Fibroblast of skin of scalp (primary cell): ENCODE measurements at places on chromosomes 5 and 9.

DNA sequence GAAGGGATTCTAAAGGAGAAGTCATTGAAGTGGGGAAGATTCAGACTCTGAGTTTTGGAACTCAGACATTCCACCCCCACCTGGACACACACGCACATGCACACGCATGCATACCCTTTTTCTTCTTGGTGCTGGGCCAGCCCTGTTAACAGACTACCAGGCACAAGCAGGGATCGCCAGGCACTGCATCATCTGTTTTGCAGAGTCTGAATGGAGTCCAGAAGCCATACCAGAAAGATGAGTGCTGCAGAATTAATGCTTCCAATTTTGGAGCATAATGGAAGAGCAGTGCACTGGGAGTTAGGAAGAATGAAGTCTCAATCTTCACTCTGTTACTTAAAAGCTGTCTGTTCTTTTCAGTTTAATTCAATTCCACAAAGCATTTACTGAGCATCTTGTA, 95.5 kb downstream of the PDE8B start:
- peak; percentile 52 for DNase-seq

GRCh38 chr9:80378669-80379293, 807.0 kb downstream of the TLE4 start:
- no peak for DNase-seq

GRCh38 chr5:116395631-116396203, 178.9 kb downstream of the SEMA6A start:
- no peak for DNase-seq

DNA sequence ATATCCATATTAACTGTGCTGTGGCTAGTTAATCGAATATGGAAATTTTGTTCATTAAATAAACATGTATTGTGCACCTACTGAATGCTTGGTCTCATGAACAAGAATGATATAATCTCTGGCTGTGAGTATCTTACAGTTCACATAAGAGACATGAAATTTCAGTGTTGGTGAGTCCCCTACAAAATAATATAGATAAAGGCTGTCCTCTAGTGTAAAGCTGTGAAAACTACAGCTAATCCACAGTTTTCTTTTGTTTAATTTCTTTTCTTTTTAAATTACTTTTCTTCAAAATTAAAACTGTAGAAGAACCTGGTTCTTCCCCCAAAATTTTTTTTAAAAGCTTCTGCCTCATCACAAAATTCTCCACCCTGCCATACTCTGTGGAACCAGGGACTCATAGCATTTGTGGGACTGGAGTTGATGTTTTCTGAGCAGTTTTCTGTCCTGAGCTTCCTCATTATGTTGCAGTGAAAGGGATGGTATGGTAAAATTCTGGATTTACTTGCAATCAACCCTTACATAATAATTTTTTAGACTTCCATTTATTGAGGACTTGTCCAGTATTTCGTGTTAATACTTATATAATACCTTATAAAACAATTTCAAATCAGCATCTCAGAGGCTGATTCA, 135.0 kb downstream of the STK32A start:
- DNase-seq = peak; percentile 12

DNA sequence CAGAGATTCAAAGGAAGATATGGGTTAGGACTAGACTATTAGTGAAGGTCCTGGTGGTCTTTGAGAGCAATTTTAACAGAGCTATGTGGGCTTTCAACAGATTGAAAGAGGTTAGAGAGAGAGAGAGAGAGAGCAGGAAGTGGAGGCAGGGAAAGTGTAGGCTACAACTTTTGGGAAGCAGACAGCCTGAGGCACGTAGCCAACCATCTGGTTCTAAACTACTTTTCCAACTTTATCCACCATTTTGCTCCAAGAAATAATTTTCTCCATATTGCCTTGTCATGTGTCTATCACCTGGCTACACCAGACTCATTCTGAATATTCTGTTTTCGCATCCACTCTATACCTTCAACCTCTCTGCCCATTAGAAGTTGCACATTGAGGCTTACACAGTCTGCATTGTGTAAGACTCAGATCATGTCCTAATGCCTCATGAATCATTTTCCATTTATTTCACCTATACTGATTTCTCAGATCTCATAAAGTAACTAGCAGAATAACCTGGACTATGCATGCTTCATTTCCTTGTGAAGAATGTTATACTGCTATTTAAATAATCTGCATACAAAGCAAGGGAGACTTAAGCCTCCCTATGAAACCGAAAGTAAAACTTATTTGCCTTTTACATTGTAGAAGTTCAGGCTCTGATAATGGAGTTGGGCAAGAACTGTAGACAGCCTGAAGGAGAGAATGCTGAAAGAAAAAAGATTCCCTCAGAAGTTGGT, 235.6 kb downstream of the ELAVL2 start:
- DNase-seq = no peak

DNA sequence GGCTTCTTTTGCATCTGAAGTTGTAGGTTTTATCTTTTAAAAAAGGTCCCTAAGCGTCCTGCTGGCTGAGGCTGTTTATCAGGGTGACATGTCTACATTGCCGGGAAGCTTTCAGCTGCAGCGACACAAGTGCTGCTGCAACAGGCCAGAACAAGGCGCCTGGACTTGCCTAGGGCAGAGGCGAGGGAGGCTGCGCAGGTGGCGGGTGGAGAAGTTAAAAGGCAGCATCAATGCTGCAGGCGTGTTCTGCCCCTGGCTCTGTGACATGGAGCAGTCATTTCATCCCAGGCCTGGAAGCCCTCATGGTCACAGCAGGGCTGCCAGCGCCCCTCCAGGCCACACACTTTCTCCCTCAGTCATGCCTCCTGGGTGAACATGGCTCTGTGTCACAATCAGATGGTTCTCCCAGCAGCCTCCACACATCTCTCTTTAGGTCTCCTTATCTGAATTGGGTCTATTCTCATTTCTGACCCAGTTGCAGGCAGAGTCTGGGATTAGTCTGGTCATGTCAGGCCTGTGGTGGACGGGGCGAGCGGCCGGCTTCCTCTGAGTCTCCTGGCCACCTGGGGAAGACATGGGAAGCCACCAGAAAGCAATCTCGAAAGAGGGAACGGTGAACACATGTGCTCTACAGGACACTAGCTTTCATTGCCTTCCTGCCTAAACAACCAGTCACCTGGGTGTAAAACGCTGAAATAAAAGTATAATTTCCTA, 41.3 kb downstream of the IRX2 start:
- DNase-seq = no peak

GRCh38 chr9:129451089-129451656, 169.7 kb downstream of the C9orf50 start:
- DNase-seq = no peak

DNA sequence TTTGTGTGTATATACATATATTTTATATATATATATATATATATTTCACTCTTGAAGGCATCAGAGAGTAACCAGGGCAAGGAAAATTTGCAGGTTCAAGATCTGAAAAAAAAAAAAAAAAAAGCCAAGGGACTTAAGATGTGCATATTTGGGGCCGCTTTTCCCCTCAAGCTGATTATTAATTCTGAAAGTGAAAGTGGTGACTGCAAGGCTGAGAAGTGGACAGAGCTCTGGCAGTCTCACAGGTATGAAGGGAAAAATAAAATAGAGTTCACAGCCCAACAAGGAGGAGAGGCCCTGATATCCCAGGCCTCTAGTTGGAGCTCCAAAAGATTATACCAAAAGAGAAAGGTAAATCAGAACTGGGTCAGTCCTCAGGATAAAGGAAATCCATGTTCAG, 234.4 kb upstream of the GAS1 start:
- no peak for DNase-seq

- no peak for DNase-seq
These were observed 1668.0 kb upstream of the NUDT12 start for GRCh38 chr5:105230516-105231157.

GRCh38 chr9:35272989-35273388, 111.2 kb downstream of the UNC13B start:
- DNase-seq = peak; percentile 52
